ENCODE measurements at places on chromosomes 5 and 9. TPM values are rescaled to one million over a fixed set of nuclear protein-coding genes. Genes with fewer than 3 reads are reported as not detected.

GADD45G gene
- polyA plus RNA-seq: 0.05 TPM

ACTBL2 gene
- polyA plus RNA-seq: 2.7 TPM

DNA sequence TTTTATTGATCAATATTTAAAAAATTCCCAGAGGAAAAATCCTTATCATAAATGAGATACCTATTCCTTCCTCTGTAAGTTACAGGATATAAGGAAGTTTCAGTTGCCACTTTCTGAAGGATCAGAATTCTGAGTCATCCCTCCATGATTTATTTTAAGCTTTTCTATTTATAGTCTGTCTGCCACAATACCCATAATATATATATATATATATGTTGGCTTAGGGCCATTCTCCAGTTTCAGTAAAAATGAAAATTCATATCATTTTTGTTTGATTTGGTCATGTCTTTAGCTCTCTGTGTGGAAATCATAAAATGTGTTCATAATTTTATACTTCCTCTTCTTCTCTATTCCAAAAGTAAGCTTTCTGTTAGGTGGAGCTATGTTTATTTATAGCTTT is 215.8 kb upstream of the CYLC2 start:
- DNase-seq: no peak

DNA sequence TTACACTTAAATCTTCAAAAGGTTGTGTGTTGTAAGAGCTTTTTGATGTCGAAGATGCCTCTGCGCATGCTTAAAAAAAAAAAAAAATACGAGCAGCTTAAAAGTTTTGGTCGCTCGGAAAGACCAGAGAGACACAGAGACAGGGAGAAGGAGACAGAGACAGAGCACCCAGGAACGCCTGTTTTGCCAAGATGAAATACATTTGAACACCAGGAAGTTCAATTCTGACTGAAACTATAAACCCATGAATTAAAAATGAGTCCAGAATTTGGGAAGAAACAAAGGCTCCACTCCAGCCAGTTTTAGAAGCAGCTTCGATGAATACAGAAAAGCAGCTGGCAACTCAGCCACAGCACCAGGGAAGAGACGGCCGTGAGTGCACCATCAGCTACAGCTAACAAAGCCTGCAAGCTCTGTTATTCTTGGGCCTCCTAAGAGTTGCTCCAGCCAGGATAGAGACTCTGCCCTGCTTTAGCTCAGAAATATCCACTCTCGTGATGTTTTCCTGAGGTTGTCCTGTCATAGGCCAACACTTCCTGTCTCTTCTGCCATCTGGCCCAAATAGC is 2.5 kb upstream of the ZNF474 start:
- no peak for DNase-seq

- no peak for DNase-seq
Observed at GRCh38 chr5:161481922-161482321, 64.6 kb downstream of the GABRB2 start.

DNA sequence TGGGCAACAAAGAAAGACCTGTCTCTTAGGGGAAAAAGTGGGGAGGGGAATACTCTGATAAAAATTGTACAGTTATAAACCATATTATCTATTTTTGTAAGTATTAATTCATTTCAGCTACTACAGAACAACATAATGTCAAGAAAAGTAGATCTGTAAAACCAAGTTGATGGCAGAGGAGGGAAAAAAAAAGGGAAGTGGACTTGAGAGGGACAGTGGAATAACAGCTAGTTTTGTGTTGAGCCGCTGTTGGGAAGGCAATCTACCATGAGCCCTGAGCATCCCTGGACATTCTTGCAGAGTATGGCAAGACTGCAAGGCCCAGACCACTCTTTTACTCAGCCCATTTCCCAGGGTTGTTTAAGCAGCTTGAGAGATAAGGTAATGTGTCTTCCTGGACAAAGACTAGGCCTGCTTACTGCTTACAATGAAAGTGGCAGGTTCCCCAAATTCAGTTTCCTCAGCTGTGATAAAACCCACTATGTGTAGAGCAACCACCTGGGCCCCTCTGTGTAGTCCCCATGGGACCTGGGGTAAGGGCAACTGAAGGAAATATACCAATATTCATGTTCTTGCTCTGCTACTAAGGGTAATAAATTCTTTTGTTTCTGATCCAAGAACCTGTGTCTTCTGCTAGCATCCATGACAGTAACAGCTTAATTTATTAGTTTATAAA is 25.0 kb downstream of the CEP120 start:
- no peak for DNase-seq

DNA sequence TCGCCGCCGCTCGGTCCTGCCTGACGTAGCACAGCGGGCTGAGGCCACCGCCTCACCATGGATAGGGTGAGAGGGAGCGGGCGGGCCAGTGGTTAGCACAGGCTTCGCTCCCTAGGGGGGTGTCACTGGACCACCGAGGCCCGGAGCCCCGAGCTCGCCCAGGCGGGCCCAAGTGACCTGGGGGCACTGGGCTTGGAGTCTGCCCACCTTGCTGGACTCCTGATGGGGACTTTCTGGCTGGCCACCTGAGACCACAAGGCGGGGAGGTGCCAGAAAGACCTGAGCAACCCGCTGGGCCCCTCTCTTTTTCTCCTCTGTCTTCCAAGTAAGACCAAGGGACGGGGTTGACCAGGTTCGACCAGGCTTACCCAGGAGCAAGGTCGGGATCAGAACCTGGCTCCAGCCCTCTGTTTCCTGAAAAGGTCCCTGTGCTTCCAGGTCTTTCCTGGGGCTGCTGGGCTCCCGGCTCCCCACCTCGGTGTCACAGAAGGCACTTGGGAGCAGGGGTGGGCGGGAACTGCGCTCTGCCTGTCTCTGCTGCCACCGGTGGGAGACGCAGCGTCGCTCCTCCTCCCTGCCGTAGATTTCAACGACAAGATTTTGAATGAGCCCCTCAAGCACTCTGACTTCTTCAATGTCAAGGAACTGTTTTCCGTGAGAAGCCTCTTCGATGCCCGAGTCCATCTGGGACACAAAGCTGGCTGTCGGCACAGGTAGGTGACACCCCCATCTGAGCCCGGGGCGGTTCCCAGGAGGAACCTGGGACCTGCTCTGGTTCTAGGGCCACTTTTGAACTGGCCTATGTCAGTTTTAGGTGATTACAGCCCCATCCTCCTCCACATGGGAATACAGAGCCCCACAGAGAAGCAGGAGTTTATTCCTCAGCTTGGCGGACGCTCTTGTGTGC is 1.0 kb downstream of the MRPS2 start:
- no peak for DNase-seq

- no peak for DNase-seq
Observed at GRCh38 chr9:4849369-4849768, 56.6 kb downstream of the RCL1 start.

Measured in keratinocyte (primary cell).